ENCODE measurements at places on chromosomes 16 and 17.

- DNase-seq: peak; percentile 88
These were observed 380 bp downstream of the HS3ST3A1 start for GRCh38 chr17:13601322-13601775.

DNA sequence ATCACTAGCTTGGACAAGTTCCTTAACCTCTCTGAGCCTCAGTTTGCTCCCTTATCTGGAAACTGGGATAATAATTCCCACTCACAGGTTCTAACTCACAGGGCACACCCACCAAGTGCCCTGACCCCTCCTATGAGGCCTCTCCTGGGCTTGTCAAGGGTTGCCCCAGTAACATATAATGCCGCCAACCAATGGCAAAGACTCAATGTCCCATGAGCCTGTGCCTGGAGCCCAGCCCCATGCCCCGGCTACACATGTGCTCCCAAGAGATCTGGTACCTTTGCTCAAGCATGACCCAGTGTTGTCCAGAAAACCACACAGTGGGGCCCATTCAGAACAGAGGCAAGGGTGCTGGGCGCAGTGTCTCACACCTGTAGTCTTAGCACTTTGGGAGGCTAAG, 8.5 kb upstream of the FBXL19 start:
- no peak for DNase-seq

DNA sequence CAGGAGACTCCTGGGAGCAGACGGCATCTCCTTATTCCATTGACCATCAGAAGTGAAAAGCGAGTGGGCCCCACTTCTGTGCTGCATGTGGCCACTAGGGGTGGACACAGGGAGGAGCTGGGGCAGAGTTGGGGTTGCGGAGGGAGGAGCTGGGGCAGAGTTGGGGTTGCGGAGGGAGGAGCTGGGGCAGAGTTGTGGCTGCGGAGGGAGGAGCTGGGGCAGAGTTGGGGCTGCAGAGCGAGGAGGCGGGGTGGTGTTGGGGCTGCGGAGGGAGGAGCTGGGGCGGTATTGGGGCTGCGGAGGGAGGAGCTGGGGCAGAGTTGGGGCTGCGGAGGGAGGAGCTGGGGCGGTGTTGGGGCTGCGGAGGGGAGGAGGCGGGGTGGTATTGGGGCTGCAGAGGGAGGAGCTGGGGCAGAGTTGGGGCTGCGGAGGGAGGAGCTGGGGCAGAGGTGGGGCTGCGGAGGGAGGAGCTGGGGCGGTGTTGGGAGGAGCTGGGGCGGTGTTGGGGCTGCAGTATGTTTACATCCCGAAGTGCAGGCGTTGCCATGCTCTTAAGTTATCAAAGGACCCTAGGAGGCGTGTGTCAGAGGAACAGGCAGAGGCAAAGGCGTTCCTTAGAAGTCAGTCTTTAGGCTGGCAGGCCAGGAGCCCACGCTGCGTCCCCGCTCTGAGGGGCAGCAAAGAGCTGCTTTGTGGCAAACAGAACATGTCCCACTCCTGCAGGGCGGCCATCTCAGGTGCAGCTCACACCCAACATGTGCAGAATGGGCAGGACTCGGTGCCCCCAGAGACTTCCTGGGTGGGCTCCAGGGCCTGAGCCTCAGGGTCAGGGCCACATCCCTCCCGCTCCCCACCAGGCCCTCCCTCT, 76.0 kb downstream of the ZNF778 start:
- DNase-seq: no peak

- peak; percentile 56 for DNase-seq
These were observed 24.0 kb upstream of the PHB1 start for GRCh38 chr17:49438436-49439278.

- DNase-seq: no peak
These were observed 198.4 kb downstream of the ANKFN1 start for GRCh38 chr17:56351675-56352074.

- no peak for DNase-seq
These were observed 5.1 kb upstream of the JPT1 start for GRCh38 chr17:75159196-75160031.

- DNase-seq: no peak
These were observed 43.8 kb downstream of the ZNRF1 start for GRCh38 chr16:75042426-75043174.

DNA sequence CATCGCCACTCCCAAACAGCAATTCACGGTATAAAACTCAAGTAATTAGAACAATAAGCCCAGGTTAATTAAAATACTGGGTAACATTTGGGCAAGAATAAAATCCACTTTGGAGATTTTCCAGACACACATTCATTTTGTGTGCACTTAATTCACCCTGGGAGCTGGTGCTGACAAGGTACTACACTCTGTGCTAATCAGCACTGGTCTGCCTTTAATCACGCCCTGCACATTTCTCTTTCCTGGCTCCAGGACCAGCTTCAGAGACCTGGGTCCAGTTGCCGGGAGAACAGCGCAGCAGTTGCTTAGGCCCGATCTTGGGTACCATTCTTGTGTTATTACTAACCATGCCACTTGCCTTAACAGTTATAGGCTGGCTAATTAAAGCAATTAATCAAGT, 23.7 kb upstream of the ASIC2 start:
- DNase-seq: no peak

DNA sequence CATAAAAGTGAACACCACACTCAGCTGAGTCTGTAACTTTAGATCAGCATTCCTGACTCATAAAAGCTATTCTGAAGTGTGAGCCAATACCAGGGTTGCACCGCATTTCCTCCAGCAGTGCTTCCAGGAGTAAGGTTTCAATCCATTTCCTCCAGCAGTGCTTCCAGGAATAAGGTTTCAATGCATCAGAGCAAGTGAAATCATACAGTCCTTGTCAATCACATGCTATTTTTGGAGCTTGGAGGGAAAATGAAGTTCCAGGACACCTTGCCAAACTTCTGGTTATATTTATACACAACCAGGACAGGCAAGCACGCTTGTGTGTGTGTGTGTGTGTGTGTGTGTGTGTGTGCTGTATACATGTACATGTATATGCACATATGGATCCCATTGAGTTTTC, 327.6 kb downstream of the GRIN2A start:
- DNase-seq: no peak

DNA sequence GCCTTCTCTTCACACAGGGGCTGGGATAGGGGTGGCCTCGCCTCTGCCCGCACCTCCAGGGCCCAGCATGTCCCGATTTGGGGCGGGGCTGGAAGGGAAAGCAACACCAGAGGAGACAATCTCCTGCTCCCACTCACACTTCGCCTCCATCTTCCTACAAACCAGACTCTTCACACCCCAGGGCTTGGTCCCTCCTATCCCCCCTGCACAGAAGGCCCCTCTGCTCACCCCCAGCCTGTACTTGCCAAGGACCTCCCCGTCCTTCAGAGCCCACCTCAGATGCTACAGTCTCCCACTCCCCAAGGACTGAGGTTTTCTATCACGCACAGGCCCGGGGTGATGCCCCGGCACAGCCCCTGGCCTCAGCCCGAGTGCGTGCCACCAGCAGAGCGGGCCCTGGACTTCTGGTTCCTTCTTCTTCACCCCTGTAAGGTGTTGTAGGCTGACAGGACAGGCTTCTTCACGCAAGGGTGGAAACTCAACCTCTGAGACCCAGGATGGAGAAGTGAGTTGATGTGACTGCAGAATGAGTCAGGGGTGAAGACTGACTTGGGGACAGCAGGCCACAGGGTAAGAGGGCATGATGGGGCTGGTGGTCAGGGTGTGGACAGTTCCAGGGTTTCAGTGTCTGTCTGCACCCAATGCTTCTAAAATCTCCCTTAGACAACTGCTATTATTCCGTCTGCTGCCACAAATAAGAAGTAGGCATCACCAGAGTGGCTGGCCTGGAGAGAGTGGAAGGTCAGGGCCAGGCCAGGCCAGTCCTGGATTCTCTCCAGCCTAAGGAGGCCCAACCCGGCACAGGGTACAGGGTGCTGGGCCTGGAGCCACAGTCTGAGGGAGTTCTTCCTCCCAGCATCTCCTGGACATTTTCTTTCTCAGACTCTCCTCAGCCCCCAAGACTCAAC, 2.5 kb downstream of the ITGAE start:
- DNase-seq: no peak

DNA sequence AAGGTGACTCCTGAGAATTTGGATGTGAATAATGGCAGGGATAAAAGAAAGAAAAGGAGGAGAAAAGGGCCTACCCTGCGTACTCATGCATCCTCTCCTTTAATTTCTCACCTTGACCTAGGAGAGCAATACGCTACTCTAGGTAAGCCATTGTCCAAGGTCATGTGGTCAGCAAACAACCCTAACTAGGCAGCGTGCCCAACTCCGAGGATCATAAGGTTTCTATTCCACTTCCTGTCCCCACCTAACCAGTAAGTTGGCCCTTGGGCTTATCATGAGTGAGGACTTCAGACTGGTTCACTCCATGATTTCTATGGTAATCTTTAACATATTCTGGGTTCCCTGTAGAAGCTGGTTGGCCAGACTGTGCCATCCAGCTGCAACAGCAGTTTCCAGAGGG, 315.1 kb upstream of the CCL2 start:
- no peak for DNase-seq

DNA sequence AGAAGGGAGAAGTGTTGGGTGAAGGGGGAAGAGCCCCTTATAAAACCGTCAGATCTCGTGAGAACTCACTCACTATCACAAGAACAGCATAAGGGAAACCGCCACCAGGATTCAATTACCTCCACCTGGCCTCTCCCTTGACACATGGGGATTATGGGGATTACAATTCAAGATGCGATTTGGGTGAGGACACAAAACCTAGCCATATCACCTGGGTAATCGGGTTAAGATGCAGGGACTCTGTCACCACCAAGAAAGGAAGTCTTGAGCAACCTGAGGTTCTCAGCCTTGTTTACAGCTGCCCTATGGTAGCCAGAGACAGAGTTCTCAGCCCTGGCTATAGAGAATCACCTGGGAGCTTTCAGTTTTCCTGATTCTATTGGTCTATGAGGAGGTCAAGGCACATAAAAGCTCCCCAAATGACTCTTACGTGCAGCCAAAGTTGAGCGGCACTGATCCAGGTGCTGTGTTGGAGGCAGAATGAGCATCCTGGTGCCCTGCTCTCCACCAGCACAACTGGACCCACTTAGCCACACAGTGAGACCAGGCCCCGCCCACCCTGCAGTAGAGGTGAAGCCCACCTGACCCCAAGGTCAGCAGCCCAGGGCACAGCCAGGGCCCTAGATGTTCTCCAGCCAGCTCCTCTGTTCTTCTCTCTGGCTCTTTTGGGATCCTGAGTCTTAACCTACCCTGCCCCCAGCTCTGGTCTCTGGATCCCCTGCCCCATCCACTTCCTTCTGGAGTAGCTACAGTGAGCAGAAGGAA, 138.5 kb upstream of the CDH5 start:
- DNase-seq: no peak

GRCh38 chr17:16302856-16303255, 50.4 kb downstream of the CENPV start:
- no peak for DNase-seq

GRCh38 chr16:72285728-72286127, 113.8 kb upstream of the PMFBP1 start:
- no peak for DNase-seq

- DNase-seq: no peak
These were observed 21.9 kb downstream of the ATP2C2 start for GRCh38 chr16:84390131-84390785.

- DNase-seq: no peak
These were observed 15.2 kb downstream of the BCAR1 start for GRCh38 chr16:75236232-75236631.

- DNase-seq: no peak
These were observed 27.4 kb upstream of the GINS2 start for GRCh38 chr16:85716022-85716679.

GRCh38 chr17:246226-246625, 64.8 kb upstream of the DOC2B start:
- no peak for DNase-seq

- peak; percentile 72 for DNase-seq
These were observed at the start of gene RAB37 for GRCh38 chr17:74736513-74737298. RAB37 (plus strand) TSS chr17:74737256; CDS start chr17:74737273, 17 bp downstream.

- no peak for DNase-seq
These were observed 21.2 kb downstream of the ZNF469 start for GRCh38 chr16:88403794-88404581.

- no peak for DNase-seq
These were observed 10.4 kb downstream of the UBALD2 start for GRCh38 chr17:76275382-76276068.

GRCh38 chr17:45992904-45993303, 6.1 kb upstream of the STH start:
- no peak for DNase-seq

DNA sequence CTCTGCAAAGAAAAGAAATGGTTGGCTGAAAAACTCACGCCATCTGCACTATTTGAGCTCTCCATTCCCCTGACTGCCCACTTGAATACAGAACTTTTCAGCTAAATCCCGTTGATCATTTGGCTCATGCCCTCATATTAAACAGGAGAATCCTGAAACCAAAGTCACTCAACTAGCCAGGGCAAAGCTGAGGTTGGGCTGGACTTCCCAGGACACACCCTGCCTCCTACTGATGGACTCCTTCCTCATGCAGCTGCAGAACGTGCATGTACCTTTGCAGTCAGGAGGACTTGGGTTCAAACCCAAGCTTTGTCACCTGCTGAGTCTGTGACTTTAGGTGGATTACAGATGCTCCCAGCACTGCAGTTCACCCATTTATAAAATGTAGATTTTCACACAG, 7.7 kb downstream of the ASIC2 start:
- no peak for DNase-seq

GRCh38 chr17:50332196-50332595, 13.7 kb upstream of the XYLT2 start:
- DNase-seq: no peak

GRCh38 chr16:85395207-85395912, 217.8 kb upstream of the GSE1 start:
- DNase-seq: peak; percentile 66

- no peak for DNase-seq
These were observed 2.1 kb upstream of the RCVRN start for GRCh38 chr17:9907131-9907530.

GRCh38 chr17:8861495-8862181, 5.8 kb downstream of the PIK3R6 start:
- no peak for DNase-seq

DNA sequence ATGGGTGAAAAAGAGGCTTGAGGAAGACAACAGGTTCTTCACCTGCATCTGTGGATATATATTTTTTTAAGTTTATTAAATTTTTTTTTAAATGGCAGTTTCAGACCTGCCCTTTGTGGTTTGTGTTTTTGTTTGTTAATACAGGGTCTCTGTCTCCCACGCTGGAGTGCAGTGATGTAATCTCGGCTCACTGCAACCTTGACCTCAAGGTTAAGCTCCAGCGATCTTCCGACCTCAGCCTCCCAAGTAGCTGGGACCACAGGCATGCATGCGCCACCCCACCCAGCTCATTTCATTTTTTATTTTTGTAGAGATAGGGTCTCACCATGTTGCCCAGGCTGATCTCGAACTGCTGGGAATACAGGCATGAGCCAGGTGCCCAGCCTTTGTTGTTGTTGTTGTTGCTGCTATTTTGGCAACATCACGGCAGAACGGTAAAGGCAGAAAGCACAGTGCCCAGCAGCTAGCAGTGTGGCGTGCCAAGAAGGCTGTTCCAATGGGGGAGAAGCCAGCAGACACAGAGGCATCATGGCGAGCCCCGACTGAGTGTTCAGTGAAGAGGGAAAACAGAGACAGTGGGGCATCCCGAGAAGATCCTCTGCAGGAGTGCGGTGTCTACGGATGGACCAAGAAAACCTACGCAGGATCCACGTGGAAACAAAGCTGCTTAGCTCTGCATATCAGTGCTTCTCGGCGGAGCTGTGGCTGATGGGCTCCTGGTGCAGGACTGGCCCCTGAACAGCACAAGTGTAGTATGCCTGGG, 19.6 kb downstream of the TMC6 start:
- DNase-seq: no peak
